NCI-H2081 (cell line): ENCODE measurements at places on chromosomes 2 and 18.

DNA sequence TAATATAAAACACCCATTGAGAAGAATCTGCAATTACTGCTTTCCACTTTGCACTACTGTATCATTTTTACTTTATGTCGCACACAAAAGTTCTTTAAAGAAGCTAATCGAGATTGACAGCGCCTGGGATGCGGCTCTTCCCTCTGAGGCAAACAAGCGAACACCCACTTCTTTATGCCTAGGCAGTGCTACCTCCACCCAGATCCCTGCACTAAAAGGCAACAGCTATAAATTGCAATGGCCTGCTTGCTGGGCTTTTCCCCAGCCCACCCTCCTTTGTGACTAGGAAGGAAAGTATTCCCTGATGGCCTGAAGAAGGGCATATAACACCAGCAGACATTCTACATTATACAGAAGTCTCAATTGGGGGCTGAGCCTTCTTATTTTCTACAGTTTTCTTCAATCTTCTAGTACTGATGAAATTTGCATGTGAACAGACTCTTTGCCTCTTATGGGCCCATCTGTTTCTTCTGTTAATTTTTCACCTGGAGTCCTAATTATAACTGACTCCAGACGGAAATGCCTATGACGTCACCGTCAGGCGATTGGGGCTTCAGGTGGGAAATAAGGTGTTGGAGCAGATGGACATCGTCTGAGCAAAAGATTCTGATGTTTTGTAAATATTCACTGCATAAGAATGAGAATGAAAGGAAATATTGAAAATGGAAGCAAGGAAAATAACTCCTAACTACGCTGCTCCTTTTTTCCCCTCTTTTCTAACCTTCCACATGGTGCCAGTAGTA is 138.9 kb upstream of the DCC start:
- DNase-seq: no peak

- no peak for DNase-seq
These were observed 748 bp upstream of the ZNF804A start for GRCh38 chr2:184597571-184597991.

DNA sequence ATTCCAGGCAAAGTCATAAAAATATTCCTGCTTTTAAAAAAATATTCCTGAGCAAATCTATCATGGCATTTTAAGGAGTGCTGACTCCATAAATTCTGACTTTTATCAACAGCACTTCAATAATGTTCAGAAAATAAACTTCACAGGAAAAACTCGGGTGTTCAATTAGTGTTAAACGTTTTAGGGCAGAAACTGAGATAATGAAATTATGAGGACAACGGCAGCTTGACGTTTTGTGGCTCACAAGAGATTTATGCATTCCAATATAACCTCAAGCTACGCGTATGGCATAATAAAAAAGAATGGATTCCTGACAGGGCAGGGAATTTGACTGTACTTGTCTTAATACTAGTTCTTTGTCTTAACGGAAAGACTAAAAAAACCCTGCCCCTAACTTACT is 133.2 kb downstream of the ICOS start:
- DNase-seq: no peak

DNA sequence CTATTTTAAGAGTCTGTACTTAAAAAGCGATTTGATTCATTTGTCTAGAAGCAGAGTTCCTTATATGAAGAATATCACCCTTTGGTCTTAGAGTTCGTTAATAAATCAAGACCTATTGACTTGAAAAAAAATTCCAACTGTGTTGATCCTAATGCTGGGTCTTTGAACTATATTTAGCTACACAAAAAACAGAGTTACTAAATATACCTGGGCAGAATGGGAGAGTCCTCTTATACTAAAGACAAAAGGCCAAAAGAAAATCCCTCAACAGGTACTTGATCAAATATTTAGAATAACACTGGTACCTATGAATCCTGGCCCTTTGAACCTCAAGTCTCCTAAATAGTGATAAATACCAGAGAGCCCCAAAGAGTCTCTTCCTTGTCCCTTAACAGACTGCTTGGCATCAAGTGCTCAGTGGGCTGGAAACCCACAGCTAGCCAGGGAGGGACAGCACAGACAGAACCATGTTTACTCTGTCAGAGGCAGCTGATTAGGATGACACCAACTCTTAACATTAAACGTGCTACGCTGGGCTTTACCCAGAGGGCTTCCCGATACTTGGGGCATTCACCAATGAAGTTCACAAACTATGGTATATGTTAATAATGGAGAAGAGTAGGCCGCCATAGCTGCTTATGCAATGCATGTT is 95.1 kb downstream of the FIGN start:
- DNase-seq: no peak

- DNase-seq: no peak
These were observed 46.8 kb downstream of the RPIA start for GRCh38 chr2:88738271-88738670.

DNA sequence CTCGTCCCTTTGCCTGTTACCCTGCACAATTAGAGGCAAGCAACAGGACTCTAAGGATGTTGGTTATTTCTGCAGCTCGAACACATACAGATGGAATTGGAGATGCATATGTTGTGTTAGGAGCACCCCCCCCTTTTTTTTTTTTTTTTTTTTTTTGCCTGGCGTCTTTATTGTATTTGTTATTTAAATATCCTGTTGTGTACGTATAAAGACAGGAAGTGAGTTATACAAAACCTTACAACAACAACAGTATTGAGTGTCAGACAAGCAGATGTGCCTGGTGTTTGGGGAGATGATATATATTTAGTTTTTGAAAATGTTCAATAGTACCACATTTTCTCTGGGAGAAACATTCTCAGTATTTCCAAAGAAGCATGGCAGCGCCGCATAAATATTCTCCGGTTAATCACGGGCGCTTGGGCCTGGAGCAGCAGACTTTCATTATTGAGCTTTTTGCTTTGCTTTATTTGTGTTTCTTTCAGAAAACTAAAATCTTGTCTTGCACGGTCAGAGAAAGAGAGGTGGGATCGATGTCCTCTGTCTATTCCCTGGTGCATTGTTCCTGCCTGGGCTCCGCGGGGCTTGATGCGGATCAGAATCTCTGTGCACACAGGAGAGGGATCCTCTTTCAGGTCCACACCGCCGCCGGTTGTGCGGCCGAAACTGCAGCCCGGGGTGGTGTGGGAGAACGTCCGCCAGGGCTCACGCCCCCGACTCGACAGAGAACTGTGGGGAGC is 23.2 kb upstream of the ZNF516 start:
- DNase-seq: peak; percentile 57

DNA sequence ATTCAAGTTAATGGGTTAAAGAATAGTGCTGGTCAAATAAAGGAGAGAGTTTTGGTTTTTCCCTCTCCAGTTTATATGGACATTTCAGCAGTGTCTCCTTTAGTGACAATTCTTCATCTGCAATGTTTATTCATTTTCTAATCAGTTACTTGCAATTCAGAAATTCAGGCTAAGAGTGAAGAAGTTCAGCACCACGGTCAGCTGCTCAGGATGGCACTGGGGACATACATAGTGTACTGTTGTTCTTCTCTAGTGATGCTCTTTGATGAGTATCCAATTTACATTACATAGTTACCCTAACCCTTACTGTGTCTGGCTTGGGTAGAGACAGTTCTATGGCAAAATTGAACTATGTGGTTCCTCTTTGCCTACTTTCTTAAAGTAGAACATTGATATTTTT is 412.7 kb downstream of the CNTNAP5 start:
- DNase-seq: no peak

- DNase-seq: peak; percentile 48
These were observed 47.0 kb upstream of the PLEKHM3 start for GRCh38 chr2:208072250-208072892.

DNA sequence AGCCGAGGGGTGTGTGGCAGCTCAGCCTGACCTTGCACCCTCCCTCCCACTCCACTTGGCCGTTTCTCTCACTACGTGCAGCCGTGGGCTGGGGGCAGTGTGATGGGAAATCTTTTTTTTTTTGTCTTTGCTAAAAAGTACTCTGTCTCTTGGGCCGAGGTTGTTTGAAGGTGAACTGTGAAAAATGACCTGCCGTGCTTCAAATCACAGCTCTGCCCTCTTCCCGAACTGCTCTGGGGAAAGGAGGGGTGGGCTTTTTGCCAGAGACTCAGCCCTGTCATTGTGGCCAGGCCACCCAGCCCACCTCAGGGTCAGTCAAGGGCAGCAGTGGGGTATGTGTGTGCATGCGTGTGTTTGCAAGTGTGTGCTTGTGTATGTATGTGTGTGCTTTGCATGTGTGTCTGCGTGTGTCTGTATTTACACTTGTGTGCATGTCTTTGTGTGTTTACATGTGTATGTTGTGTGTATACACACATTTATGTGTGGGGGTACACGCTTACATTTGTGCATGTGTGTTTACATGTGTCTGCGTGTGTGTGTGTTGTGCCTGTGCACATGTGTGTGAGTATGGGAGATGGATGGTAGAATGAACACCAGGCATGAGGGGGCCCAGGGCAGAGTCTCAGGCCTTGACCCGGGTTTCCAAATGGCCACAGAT is 61.3 kb upstream of the HAAO start:
- DNase-seq: no peak

DNA sequence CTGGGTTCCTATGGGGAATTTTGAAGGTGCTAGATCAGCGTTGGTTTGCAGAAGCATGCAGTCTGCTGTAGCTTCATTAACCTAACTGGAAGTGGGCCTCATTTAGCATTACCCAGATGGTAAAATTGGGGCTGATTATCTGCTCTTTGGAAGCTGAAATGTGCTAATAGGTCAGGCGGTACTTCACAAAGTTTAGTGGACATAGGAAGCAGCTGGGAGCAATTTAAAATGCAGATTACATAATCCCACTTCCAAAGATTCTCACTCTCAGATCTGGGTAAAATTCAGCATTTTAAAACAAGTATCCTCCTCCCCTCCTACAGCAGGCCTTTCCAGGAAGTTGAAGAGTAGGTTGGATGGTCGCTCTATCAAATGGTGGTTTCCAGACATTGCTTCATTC is 907.0 kb downstream of the CPS1 start:
- DNase-seq: no peak

DNA sequence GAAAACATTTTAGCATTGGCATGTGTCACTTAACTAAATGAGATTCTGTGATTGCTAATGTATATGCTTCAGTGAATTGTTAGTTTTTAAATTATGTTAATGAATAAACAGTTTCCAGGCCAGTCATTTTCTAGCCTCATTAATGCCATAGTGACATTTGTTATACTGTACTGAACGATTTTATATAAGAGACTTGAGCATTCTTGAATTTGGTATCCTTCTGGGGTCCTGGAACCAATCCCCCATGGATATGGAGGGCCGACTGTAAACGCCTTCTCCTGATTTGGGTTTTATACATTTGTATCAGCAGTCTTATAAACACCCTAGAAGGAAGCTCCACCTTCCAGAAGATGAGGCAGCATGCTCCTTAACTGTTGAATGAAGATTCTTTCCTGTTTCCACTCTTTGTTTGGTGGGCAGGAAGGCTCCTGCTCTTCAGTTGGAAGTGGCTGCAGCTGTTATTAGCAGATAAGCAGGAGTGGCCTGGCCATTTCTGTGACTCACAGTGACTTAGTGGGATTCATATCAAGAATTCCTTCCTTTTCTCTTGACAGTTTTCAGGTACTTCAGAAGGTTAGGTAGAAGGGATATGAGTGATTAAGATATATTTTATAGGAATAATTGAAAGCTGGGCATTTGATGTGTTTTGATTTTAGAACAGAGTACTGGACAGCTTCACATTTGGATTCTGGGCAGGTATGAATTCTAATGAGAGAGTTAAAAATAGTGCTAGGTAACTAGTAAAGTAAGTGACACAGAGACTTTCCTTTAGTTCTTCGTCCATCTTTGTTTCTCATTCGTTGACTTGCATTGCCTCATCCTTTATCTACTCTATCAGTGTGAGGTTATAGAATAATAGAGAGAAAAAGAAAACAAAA is 124.9 kb downstream of the PLCL1 start:
- DNase-seq: no peak
